ENCODE measurements at places on chromosomes 5 and 9.

GRCh38 chr5:55816342-55816741 lies 34.8 kb upstream of the IL31RA start:
- no peak for DNase-seq

- no peak for DNase-seq
Measured at GRCh38 chr9:101167490-101168134, 139.1 kb downstream of the PLPPR1 start.

DNA sequence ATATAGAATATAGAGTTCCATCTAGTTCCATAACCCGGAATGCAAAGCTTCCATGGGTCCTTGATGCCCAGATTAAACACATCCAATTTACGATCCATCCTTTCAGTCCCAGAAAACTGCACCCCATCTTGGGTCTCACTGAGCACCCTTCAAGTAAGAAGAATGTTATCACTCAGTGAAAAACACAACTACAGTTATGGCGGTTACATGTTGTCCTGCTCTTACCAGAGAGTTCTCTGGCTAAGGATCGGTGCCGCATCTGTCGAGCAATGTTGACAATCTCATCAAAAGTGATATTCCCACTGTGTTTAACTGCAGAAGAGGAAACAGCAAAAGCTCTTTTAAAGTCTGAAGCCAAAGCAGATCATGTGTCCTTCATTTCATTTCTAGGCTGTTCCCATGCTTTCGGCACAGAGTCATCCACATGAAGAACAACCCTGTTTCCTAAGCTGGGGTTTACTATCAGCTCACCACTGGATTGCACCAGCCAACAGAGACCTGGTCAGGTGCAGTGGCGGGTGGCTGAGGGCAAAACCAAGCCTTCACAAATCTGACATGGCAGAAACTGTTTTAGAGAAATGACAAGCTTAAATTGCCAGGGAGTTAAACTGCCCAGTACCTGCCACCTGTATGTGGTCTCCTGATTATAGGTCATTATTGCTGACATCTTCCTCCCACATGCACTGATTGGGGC lies 2.9 kb downstream of the RPL12 start:
- DNase-seq, result no peak

DNA sequence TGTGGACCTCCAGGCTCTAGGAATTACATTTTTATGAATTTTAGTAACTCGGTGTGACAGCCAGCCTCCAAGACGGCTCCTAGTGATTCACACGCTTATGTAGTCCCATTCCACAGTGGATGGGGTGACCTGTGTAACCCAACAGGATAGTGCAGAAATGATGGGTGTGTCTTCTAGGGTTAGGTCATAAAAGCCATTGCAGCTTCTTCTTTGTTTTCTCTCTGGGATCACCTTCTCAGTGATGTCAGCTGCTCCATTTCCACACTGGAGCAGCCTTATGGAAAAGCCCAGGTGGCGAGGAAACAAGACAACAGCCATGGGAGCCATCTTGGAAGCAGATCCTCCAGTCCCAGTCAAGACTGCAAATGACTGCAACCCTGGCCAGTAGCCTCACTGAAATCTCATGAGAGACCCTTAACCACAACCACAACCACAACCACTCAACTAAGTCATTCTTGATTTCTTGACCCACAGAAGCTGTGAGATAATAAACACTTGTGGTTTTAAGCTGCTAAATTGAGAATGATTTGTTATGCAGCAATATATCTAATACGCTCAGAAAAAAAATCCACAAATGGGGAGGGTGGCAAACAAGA lies 5.1 kb upstream of the GNPDA1 start:
- DNase-seq, result no peak

GRCh38 chr5:156722358-156722757 lies 127.7 kb upstream of the PPP1R2B start:
- DNase-seq, result no peak

DNA sequence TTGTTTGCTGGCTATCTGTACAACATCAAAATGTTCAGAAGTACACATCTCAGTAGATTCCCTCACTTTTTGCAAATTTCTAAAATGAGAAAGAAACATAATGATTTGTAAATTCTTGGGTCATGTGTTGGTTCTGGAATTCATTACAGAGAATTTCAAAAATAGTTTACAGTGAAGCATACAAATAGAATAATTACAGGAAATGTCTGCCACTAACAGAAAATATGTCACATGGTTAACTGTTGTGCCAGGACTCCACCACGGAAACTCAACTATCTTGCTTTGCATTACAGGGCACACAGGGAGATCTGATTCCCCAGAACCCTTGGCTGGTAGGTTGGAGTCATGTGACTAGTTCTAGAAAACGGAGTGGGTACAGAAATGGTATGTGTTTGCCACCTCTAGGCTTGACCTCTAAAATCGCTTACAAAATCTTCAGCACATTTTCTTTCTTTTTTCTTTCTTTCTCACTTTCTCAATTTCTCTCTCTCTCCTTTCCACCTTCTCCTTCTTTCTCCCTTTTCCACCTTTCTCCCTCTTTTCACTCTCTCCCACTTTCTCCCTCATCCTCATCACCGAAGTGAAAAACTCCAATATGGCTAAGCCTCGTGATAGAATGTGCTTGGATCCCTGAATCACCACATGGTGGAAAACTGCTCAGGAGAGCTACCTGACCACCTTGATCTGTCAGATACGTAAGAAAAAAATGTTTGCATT lies 32.4 kb downstream of the RASEF start:
- DNase-seq, result no peak

GRCh38 chr9:97980479-97980803 lies 2.7 kb upstream of the ANP32B start:
- DNase-seq, result no peak

DNA sequence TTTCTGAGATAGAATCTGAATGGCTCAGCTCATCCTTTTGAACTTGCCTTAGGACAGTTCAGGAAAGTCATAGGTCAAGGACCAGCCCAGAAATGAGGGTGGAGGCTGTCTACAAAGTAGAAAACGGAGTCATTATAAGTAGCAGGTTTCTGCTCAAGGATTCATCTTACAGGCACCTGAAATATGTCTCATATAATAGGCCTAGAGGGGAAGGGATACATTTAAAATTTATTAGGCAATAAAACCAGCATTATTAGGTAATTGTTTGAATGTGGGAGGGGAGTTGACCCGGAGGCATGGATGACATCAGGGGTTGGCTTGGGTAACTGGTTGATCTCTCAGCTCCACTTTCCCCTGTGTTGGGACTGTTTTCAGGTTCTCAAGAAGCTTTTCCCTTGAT lies 11.9 kb upstream of the GALNT10 start:
- DNase-seq, result no peak

Measured in activated T-cell treated with anti-CD3 and anti-CD28 coated beads for 1 hour (primary cell).